ENCODE measurements at places on chromosomes 6 and 20.

- H3K4me1 ChIP-seq, result no peaks in the 10 kb centered on the region
- H3K27me3 ChIP-seq, result peaks cover 57% of the 10 kb centered on the region
- no peak overlapping the region for H3K4me3 ChIP-seq
- peak; percentile 28 for DNase-seq
These were observed 8.5 kb downstream of the TRIM15 start for GRCh38 chr6:30171677-30172471.

DNA sequence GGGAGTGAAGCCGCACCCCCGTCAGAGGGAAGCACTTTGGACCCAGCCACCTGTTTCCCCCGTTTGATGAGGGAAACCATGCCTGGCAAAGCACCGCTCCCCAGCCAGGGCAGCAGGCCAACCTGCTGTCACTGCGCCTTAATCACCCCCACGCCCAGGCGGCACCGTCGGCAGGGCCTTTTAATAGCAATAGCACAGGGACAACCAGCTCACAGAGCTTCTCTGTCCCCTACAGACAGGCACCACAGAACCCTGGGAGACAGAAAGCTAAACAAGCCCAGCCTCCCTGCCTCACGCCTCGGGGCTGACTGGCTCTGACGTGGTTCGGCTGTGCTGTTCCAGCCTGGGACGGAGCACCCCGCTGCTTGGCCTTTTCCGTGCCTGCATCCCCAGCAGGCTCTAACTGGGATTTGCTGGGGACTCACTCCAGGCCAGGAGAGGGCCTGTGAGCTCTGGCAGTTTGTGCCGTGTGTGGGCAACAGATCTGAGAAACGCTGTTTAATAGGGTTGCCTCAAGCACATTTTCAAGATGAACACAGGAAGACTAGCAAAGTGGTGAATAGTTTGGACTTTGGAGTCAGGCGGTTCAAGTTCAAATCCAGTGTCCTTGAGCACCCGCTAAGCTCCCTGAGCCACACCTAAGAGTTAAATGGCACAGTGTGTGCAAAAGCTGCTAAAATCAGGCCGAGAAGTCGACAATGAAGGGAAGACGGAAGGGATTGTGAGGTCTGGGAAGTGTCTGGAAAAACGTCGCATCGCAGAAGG lies 223.8 kb downstream of the NRN1 start:
- H3K27me3 ChIP-seq, result no peaks in the 10 kb centered on the region
- no peak overlapping the region for H3K27ac ChIP-seq
- peak; percentile 31 for DNase-seq
- H3K36me3 ChIP-seq, result no peaks in the 10 kb centered on the region
- H3K4me3 ChIP-seq, result no peak overlapping the region
- no peaks in the 10 kb centered on the region for H3K4me1 ChIP-seq

DNA sequence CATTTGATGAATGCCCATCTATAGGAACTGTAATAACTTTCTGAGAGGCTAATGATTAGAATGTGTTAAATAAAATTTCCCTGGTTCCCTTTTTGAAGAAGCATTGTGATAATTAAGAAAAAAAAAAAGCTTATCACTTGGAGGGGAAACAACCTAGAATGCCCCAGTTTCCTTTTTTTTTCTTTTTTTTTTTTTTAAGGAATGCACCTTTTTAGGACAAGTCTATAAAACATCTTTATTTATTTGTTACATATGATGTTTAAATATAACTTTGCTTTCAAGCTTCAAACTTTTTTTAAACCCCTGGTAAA lies 7.3 kb upstream of the MRPS10 start:
- no peak overlapping the region for H3K27ac ChIP-seq
- no peaks in the 10 kb centered on the region for H3K36me3 ChIP-seq
- peaks cover 10% of the 10 kb centered on the region for H3K4me1 ChIP-seq
- no peak for DNase-seq

DNA sequence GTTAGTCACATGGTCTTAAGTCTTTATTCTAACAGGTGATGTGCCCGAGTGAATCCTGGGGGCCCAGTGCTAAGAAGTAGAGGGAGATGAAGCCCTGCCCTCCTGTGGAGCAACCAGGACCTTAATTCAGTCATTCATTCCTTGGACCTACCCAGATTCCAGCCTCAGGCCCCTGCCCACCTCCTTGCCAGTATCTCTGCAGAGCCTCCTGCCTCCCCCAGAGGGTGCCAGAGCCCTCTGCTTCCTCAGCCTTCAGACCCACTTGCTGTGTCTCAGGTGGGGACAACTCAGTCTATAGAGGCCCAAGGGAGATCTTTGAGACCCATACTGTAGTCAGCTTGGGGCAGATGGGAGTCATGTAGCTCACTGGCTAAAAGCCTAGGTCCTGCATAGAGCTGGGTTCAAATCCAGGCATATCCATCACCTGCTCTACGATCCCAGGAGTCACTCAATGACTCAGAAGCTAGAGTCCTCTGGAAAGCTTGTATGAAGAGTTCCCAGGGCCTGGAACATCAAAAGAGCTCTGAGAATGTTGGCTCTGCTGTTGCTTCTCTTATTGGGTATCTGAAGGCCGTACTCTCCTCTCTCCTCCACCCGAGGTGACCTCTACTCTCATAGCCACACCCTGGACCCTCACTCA lies 3.9 kb upstream of the SIGLEC1 start:
- H3K4me1 ChIP-seq, result no peaks in the 10 kb centered on the region
- peak; percentile 67 for DNase-seq
- no peak overlapping the region for H3K27ac ChIP-seq
- no peaks in the 10 kb centered on the region for H3K27me3 ChIP-seq

DNA sequence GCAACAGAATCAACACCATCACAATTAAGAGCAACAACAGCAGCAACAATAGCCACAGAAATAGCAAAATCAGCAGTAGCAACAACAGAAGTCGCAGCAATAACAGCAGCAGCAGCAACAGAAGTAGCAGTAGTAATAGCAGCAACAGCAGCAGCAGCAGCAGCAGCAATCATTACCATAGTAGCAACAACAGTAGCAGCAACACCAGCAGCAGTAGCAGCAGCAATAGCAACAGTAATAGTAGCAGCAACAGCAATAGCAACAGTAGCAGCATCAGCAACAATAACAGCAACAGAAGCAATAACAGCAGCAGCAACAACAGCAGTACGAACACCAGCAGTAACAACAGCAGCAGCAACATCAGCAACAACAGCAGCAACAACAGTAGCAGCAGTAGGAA lies 39.8 kb downstream of the SLC22A2 start:
- H3K4me3 ChIP-seq, result no peak overlapping the region
- H3K27ac ChIP-seq, result no peak overlapping the region
- H3K27me3 ChIP-seq, result no peaks in the 10 kb centered on the region
- no peaks in the 10 kb centered on the region for H3K36me3 ChIP-seq
- H3K4me1 ChIP-seq, result no peaks in the 10 kb centered on the region

DNA sequence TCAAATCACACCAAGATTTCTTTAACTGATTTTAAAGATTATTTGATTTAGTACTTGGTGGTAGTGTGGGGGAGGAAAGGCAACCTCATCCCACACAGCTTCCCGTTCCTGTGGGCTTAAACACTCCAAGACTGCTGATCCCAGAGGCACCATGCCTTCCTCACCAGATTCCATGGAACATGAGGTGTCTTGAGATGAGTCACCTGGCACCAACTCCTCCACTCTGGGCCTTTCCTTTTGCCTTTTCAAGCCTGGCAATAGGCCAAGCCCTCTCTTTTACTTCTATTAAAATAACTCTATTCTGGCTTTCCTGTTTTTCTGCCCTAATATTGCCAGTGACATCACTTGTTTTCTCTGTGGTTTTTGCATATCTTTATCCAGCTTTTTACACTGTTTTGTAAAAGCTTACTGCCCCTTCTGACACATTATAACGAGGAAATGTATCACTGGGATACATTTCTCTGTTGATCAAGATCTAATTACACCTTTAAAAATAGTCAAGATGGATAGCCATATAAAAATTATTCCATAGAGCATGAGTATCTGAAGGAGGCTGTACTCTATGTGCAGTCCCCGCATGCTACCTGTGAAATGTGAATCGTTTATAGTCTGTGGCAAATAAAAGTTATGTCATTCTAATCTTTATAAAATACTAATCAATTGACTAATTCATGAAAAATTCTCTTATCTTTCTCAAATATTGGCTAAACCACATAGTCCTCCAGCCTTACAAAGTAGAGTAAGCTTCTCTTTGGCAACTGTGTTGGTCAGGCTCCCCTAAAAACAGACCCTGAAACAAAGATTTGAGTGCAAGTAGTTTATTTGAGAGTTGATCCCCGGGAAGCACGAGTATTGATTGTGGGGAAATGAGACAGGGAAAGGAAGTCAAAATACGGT lies 257.8 kb upstream of the KCNQ5 start:
- no peak overlapping the region for H3K4me3 ChIP-seq
- H3K27ac ChIP-seq, result no peak overlapping the region
- peak; percentile 19 for DNase-seq
- H3K4me1 ChIP-seq, result peaks cover 3% of the 10 kb centered on the region
- H3K36me3 ChIP-seq, result no peaks in the 10 kb centered on the region
- no peaks in the 10 kb centered on the region for H3K27me3 ChIP-seq

DNA sequence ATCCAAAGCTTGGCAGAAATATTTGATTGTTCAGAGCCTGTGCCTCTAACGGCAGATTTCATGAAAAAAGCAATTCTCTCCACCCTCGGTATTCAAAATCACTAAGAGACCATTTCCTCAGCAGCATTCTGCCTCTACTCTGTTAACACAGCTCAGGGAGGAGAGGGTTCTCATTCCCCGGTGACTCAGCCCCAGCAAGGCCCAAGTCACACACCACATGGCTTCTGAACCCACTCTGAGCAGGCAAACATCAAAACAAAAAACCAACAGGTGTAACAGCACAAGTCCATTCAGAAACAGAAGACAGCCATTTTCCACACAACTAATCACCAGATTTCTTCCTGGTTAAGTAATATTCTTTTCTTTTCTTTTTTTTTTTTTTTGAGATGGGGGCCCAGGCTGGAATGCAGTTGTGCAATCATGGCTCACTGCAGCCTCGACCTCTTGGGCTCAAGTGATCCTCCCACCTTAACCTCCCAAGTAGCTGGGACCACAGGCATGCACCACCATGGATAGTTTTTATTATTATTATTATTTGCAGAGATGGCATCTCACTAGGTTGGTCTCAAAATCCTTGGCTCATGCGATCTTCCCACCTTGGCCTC lies 55.4 kb downstream of the GFOD1 start:
- DNase-seq, result no peak
- no peaks in the 10 kb centered on the region for H3K36me3 ChIP-seq
- H3K4me1 ChIP-seq, result peaks cover 44% of the 10 kb centered on the region
- H3K27me3 ChIP-seq, result no peaks in the 10 kb centered on the region
- H3K27ac ChIP-seq, result no peak overlapping the region
- no peak overlapping the region for H3K4me3 ChIP-seq

GRCh38 chr6:31130751-31131150 lies 8.1 kb downstream of the PSORS1C2 start:
- H3K4me3 ChIP-seq, result no peak overlapping the region
- H3K4me1 ChIP-seq, result no peaks in the 10 kb centered on the region
- no peaks in the 10 kb centered on the region for H3K36me3 ChIP-seq
- DNase-seq, result no peak
- no peaks in the 10 kb centered on the region for H3K27me3 ChIP-seq
- no peak overlapping the region for H3K27ac ChIP-seq

DNA sequence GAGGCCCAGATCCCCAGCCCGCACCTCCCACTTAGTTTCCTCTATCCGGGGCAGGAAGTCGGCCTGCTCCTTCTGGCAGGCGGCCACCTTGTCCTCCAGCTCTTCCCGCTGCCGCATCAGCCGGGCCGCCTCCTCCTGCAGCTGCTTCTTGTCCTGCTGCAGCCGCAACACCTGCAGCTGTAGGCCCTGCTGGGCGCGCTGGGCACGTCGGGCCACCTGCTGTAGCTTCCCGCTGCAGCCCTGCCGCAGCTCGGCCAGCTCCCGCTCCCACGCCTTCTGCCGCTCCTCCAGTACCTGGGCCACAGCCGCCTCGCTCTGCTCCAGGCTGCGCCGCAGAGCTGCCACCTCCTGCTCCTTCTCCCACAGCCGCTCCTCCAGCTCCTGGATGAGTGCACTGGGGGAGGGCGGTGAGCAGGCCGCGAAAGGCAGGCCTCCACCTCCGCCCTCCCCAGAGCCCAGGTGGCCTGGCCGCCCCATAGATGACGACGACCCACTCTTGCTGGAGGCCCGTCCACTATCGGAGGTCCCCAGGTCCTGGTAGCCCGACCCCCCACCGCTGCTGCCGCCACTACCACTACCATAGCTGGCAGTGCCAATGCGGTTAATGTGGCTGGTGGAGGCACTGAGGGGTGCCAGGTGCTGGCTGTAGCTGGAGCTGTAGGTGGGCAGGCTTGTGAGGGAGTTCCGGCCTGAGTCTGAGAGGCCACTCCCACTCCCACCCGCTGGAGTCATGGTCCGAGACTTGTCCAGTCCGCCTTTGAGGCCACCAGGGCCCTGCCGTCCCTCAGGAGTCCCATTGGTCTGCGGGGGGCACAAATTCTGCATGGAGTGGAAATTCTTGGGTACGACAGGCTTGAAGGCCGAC lies 6.0 kb upstream of the FASTKD5 start:
- peaks cover 4% of the 10 kb centered on the region for H3K4me1 ChIP-seq
- no peak overlapping the region for H3K27ac ChIP-seq
- H3K27me3 ChIP-seq, result no peaks in the 10 kb centered on the region
- no peak overlapping the region for H3K4me3 ChIP-seq
- peak; percentile 80 for DNase-seq
- no peaks in the 10 kb centered on the region for H3K36me3 ChIP-seq

- no peak overlapping the region for H3K4me3 ChIP-seq
- H3K27me3 ChIP-seq, result no peaks in the 10 kb centered on the region
- H3K36me3 ChIP-seq, result no peaks in the 10 kb centered on the region
- no peak overlapping the region for H3K27ac ChIP-seq
- no peaks in the 10 kb centered on the region for H3K4me1 ChIP-seq
- DNase-seq, result no peak
These were observed 928.7 kb upstream of the GJE1 start for GRCh38 chr6:141203902-141204575.

DNA sequence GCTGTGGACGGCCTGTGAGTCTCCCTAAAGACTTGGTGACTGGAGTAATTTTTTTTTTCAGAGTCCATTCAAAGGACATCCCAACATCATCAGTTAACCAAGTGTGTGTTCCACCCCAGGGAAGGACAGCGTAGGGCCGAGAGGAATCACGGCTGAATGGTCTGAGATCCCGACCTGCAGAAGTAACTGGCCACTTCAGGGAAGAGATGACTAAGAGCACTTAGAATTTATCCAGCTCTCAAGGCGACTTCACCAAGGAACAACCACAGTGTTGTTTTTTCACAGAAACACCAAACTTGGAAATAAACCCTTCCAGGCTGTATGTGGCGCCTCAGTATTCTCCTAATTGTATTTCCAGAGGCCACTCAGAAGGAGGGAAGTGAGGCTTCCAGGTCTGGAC lies 231.6 kb downstream of the FNDC1 start:
- H3K4me1 ChIP-seq, result no peaks in the 10 kb centered on the region
- no peaks in the 10 kb centered on the region for H3K36me3 ChIP-seq
- no peaks in the 10 kb centered on the region for H3K27me3 ChIP-seq
- no peak for DNase-seq
- no peak overlapping the region for H3K27ac ChIP-seq
- H3K4me3 ChIP-seq, result no peak overlapping the region

- H3K27ac ChIP-seq, result no peak overlapping the region
- no peaks in the 10 kb centered on the region for H3K36me3 ChIP-seq
- no peaks in the 10 kb centered on the region for H3K27me3 ChIP-seq
These were observed 34.8 kb upstream of the FILIP1 start for GRCh38 chr6:75528423-75528822.

- no peak overlapping the region for H3K4me3 ChIP-seq
- no peaks in the 10 kb centered on the region for H3K27me3 ChIP-seq
- H3K27ac ChIP-seq, result no peak overlapping the region
- no peaks in the 10 kb centered on the region for H3K36me3 ChIP-seq
These were observed 30.0 kb upstream of the FBXL4 start for GRCh38 chr6:98977671-98978292.

GRCh38 chr6:44498436-44498835 lies 110.9 kb downstream of the CDC5L start:
- H3K4me3 ChIP-seq, result no peak overlapping the region
- H3K36me3 ChIP-seq, result no peaks in the 10 kb centered on the region
- H3K27me3 ChIP-seq, result no peaks in the 10 kb centered on the region
- H3K27ac ChIP-seq, result no peak overlapping the region
- no peak for DNase-seq
